ENCODE measurements at places on chromosomes 7 and 10. TPM values are rescaled to one million over a fixed set of nuclear protein-coding genes. Genes with fewer than 3 reads are reported as not detected.

The LMOD2 gene
- not detected for total RNA-seq

The ZNF487 gene
- 2.6 TPM for total RNA-seq

The PLCE1 gene
- total RNA-seq, result 0.84 TPM

The MMRN2 gene
- total RNA-seq, result 0.27 TPM

The HOXA6 gene
- not detected for total RNA-seq

The TMEM196 gene
- not detected for total RNA-seq

The PON1 gene
- 1.00 TPM for total RNA-seq

The TYW1B gene
- 1.8 TPM for total RNA-seq

The PIK3CG gene
- total RNA-seq, result 0.82 TPM

The ZSCAN25 gene
- 14.6 TPM for total RNA-seq

The WIPF3 gene
- total RNA-seq, result 1.0 TPM

The TUBAL3 gene
- total RNA-seq, result not detected

The HTRA1 gene
- 34.9 TPM for total RNA-seq

The ADAP1 gene
- 4.8 TPM for total RNA-seq

The MKI67 gene
- 4.6 TPM for total RNA-seq

The CDCA7L gene
- 12.1 TPM for total RNA-seq

The ASAH2 gene
- 2.4 TPM for total RNA-seq

The AFAP1L2 gene
- total RNA-seq, result 28.1 TPM

The TRIM73 gene
- total RNA-seq, result 6.1 TPM

The FZD1 gene
- 6.8 TPM for total RNA-seq

The ARHGEF5 gene
- total RNA-seq, result 9.3 TPM

The SPDYE2B gene
- not detected for total RNA-seq

The NKX2-3 gene
- not detected for total RNA-seq

The HTR7 gene
- total RNA-seq, result 0.89 TPM

The CFTR gene
- 0.38 TPM for total RNA-seq

The SPAM1 gene
- not detected for total RNA-seq

The PLEKHA1 gene
- total RNA-seq, result 30.9 TPM

The TMEM176A gene
- 0.31 TPM for total RNA-seq

The CDHR1 gene
- 0.75 TPM for total RNA-seq

The PNLIPRP3 gene
- not detected for total RNA-seq

The PON3 gene
- not detected for total RNA-seq

The APBB1IP gene
- total RNA-seq, result not detected

The SLC26A5 gene
- total RNA-seq, result not detected

The CALHM3 gene
- not detected for total RNA-seq

The POLR1F gene
- total RNA-seq, result 18.9 TPM

The SLC18A3 gene
- 4.6 TPM for total RNA-seq

The DMTF1 gene
- total RNA-seq, result 89.2 TPM

The CYP3A7 gene
- total RNA-seq, result not detected

The DPP6 gene
- total RNA-seq, result 0.48 TPM

The ARID5B gene
- total RNA-seq, result 64.6 TPM

The CALN1 gene
- not detected for total RNA-seq

The CPEB3 gene
- total RNA-seq, result 1.2 TPM

The TACR2 gene
- not detected for total RNA-seq

The CALCR gene
- 5.4 TPM for total RNA-seq

The SRGN gene
- total RNA-seq, result not detected

The ARHGEF35 gene
- 4.4 TPM for total RNA-seq

The SCART1 gene
- 0.50 TPM for total RNA-seq

The PRSS2 gene
- total RNA-seq, result not detected

The CUZD1 gene
- 0.17 TPM for total RNA-seq

The AKR1C3 gene
- 0.43 TPM for total RNA-seq
